ENCODE measurements at places on chromosomes 5 and 9.

DNA sequence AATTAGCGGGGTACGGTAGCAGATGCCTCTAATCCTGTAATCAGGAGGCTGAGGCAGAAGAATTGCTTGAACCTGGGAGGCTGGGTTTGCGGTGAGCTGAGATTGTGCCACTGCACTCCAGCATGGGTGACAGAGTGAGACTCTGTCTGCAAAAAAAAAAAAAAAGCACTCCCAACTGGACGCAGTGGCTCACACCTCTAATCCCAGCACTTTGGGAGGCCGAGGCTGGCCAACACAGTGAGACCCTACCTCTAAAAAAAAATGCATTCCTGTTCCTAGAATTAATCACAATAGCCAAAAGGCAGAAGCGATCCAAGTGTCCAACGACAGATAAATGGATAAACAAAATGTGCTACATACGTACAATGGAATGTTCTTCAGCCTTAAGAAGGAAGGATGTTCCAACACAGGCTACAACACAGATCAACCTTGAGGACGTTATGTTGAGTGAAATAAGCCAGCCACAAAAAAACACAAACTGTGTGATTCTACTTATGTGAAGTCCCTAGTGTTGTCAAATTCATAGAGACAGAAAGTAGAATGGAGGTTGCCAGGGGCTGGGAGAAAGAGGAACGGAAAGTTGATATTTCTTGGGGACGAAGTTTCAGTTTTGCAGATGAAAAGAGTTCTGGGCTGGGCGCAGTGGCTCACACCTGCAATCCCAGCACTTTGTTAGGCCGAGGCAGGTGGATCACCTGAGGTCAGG, 13.8 kb downstream of the FAM78A start:
- no peak for DNase-seq

- no peak for DNase-seq
These were observed 6.9 kb upstream of the NIPSNAP3A start for GRCh38 chr9:104740621-104741020.

DNA sequence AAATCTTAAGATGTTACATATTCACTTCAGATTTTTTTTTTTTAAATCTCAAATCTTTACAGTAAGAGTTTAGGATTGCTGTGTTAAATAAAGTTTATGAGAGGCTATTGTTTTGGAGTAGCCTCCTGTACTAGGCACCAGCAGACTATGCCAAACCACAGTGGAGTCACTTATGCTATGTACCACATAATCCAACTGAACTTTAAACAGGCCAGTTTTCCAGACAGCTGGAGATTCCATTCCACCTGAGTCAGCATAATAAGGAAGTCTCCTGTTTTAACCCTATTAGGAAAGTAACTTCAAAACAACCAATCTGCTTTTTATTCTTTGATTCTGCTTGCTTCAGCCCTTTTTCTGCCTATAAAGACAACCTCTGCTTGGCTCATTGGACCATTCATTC, 205.2 kb downstream of the CSNK1G3 start:
- DNase-seq, result no peak

DNA sequence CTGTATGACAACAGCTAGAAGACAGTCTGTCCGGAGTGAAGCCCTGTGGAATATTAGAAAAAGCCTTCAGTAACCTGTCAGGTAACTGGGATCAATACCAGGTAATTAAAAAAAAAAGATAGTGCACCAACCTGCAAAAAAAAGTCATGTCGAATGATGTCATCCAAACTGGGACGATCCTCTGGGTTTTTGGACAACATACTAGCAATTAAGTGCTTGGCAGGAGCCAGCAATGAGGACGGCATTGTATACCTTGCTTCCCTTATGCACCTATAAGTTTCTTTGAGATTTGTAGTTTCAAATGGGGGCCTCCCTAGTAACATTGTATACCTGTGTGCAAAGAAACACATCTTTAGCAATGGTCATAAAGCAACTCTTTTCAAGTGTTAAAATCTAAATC, 2.8 kb downstream of the PLK2 start:
- DNase-seq, result no peak

GRCh38 chr9:124298646-124299235, 41.0 kb downstream of the NEK6 start:
- DNase-seq, result no peak

GRCh38 chr5:174535669-174536068, 188.7 kb upstream of the MSX2 start:
- no peak for DNase-seq

DNA sequence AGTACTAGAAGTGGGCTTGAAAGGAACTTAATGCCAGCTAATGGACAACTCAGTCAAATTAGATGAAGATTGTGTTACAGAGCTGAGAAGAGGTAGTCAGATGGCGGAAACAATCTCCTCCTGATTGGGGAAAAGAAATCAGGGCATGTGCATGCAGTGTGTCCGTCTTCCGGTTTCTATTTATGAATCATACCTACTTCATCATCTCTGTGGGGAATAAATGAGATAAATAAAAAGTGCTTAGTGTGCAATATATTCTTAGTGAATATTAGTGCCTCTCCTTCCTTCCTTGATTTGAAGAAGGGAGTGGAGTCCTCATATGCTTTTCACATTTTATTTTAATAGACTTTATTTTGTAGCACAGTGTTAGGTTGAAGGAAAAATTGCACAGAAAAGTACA, 108.7 kb upstream of the NFIL3 start:
- no peak for DNase-seq

DNA sequence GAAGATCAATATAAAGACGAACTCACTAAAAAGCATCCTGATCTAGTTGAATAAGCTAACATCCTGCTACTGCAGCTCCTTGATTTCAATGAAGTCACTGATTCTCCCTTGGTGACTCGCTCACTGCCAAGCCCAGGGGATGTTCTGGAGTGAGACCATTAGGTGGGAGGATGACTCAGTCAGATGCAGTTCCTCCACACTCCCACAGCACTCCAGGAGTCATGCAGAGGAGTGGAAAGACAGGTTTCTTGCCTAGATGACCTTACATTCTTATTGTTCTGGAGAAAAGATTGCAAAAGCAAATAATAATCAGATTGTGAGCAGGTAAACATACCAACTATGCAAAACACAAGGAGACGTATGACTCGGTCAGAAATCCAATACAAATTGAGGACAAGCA, 15.3 kb downstream of the GCNT4 start:
- no peak for DNase-seq

GRCh38 chr5:67353500-67354450, 157.2 kb upstream of the CD180 start:
- no peak for DNase-seq
